ENCODE measurements at places on chromosomes 3 and 15.

GRCh38 chr3:188049606-188050530 is 104.1 kb upstream of the LPP start:
- no peak for DNase-seq

DNA sequence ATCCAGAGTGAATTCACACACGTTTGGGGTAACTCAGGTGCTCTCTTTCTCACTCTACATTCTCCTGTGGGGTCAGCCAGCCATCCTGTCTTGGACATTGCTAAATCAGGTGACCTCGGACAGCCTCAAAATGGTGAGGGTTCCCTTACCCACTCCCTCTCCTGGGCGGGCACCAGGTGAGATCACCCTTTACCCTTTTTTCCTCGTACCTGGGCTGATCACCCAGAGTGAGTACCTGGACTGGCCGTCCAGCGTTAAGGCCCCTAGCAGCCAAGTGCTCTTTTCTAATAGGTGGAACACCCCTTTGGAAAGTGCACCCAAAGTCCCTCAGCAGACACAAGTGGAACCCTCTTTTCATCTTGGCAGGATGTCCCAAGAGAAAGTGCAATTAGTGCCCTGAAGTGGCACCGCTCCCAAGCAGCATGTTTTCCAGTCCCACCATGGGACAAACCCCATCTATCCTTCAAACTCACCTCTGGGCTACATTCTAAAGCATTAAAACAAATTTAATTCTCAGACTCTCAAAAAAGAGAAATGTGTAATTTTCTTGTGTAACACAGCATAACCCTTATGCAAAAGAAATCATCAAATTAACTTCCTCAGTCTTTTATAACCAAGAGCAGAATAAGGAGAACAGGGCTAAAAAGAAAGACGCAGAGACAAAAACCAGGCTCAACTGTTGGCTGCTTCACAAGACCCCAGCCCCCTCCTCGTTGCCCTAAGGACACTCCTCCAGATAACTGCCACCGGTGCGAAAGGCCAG is 20.7 kb downstream of the TRANK1 start:
- DNase-seq = no peak

GRCh38 chr15:44092221-44092620 is 102.8 kb downstream of the FRMD5 start:
- DNase-seq = no peak

GRCh38 chr3:115828401-115828800 is 205.1 kb downstream of the GAP43 start:
- DNase-seq = no peak

DNA sequence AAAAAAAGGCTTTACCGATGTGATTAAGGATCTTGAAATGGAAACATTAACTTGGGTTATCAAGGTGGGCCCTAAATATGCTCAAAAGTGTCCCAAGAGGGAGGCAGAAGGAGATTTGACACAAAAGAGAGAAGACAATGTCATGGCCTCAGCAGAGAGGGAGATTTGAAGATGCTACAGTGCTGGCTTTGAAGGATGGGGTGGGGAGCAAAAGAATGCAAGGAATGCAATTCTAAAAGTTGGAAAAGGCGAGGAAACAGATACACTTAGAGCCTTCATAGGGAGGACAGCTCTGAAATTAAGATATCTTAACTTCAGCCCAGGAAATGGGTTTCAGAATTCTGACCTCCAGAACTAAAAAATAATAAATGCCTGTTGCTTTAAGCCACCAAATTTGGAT is 314.5 kb upstream of the CCDC54 start:
- no peak for DNase-seq
